DMS 273 treated with DMSO at 0.1 percent for 48 hours (cell line): ENCODE measurements at places on chromosomes 2 and 18.

- DNase-seq: no peak
These were observed 415.3 kb upstream of the ZEB2 start for GRCh38 chr2:144935191-144935590.

DNA sequence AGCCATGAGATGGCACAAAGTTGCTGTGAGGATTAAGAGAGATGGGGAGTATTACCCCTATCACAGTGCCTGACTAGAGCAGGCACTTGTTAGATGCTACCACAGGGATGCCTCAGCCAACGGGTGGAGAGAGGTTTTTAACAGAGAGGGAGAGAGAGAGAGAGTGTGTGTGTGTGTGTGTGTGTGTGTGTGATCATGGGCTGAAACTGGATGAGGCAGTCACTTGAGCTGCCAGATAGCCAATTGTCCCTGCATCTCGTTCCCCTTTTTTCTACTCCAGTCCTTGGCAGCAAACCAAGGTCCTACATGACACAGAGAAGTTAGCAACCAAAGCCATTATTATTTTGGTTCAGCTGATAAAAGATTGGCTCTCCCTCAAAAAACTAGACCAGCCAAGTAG lies 3.0 kb downstream of the CD8A start:
- no peak for DNase-seq

DNA sequence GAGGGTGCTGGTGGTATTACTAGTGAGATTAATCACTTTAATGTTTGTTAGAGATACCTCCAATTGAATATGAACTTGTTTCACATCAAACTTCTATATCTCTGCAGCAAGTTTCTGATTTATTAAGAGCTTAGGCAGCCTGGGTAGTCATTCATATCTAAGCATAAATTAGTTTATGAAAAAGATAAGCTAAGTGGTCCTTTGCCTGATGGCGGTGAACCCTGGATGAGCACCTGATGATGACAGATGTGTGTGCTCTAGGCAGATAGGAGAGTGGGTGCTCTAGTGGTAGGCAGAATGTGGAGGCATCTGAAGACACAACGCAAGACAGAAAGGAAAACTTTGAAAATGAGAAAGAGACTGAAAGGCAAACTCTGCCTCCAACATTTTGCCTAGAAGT lies 5.0 kb downstream of the FKBP7 start:
- no peak for DNase-seq

GRCh38 chr2:181380581-181380980 lies 76.6 kb upstream of the ITGA4 start:
- no peak for DNase-seq

GRCh38 chr18:63061303-63061702 lies 258.3 kb downstream of the BCL2 start:
- DNase-seq: no peak

- no peak for DNase-seq
These were observed 13.4 kb downstream of the IL18RAP start for GRCh38 chr2:102436323-102436722.

- no peak for DNase-seq
These were observed 127.5 kb upstream of the DAPL1 start for GRCh38 chr2:158667586-158667985.

GRCh38 chr2:11738589-11739436 lies 7.6 kb upstream of the LPIN1 start:
- peak; percentile 2 for DNase-seq

- DNase-seq: no peak
These were observed 19.1 kb downstream of the CAPG start for GRCh38 chr2:85390941-85391669.

DNA sequence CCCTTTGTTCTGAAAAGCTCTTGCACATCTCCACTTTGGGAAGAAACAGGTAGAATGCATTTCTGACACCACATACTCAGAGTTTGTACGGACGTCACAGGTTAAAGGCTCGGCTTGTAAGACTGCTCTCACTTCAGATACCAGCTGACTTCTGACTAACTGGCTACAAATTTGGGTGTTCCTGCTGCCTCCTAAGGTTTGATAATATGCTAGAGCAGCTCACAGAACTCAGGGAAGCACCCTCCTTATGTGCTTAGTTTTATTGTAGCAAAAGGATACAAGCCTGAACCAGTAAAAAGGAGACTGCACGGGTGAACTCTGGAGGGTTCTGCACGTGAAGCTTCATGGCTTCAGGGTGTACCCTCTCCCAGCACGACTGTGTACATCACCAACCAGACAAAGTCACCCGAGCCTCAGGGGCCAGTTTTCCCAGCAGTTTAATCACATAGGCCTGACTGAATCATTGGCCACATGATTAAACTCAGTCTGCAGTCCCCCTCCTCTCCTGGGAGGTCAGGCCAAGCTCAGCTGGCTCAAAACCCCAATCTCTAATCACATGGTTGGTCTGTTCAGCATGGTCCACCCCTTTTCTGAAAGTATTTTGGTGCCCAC lies 749.5 kb upstream of the RAB6C start:
- no peak for DNase-seq

- DNase-seq: no peak
These were observed 1.6 kb upstream of the MTA3 start for GRCh38 chr2:42566837-42567321.

- no peak for DNase-seq
These were observed 141.3 kb downstream of the GBX2 start for GRCh38 chr2:236026841-236027240.

DNA sequence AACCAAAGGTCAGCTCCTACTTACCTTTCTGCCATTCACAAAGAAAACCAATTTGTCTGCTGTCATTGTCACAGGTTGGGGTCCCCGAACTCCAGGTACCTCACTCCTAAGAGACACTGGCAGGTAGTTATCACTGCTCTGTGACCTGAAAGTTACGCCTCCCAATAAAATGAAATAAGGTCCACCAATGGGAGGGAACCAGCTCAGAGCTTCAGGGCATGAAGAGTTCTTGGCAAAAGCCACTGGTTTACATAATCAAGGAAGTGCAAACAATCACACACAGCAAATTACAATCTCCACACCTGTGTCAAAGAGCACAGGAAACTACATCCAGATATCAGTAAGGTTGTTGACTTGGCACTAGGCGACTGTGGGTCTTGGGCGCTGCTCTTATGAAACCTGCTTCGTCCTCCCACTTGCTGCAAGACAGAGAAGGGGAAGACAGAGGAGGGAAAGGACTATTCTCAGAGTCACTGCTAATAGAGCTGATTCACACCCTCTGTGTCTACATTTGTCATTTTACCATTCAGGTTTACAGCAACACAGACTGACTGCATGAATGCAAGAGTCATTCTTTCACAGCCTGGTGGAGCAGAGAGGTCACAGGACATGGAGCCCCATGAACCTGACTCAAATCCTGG lies at the start of gene XDH:
Gene XDH, minus strand, starts transcription at position 142 of the 641 bp plus-strand sequence. Its CDS starts 76 bp downstream, at position 66.
- DNase-seq: no peak

DNA sequence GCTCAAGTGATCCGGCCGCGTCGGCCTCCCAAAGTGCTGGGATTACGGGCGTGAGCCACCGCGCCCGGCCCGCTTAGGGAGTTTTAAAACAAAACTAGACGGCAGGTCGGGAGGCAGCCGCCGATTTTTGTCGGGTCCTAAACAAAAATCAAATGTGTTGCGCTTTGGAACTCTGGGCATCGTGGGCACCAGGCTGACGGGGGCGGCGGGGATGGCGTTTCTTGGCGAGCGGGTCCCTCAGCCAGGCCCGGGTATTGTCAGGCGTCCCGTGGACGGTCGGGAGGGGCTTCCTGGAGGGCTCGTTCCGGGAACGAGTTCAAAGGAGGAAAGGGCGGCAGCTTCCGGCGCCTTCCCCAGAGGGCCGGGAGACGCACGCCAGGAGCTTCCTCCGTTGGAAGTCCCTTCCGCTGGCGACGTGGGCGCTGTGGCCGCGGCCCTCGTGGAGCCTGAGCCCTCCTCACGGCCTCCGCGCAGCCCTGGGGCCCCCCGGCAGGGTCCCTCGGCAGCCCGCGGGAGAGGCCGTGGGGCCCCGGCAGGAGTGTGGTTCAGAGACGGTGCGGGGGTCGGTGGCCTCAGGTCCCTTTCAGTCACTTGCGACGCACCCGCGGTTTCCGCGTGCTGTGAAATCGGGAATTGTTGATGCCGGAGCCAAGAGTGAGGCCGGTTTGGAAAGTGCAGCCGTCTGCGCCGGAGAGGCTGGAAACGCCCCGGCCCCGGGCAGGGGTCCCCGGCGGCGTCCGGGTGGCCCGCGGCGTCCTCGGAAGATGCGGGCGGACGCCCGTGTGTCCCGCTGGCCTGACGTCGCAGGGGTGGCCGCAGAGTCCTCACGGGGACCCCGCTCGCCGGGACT lies 59.3 kb downstream of the EMILIN2 start:
- DNase-seq: no peak

- DNase-seq: no peak
These were observed 2.9 kb upstream of the GAL3ST2 start for GRCh38 chr2:241773511-241774418.

DNA sequence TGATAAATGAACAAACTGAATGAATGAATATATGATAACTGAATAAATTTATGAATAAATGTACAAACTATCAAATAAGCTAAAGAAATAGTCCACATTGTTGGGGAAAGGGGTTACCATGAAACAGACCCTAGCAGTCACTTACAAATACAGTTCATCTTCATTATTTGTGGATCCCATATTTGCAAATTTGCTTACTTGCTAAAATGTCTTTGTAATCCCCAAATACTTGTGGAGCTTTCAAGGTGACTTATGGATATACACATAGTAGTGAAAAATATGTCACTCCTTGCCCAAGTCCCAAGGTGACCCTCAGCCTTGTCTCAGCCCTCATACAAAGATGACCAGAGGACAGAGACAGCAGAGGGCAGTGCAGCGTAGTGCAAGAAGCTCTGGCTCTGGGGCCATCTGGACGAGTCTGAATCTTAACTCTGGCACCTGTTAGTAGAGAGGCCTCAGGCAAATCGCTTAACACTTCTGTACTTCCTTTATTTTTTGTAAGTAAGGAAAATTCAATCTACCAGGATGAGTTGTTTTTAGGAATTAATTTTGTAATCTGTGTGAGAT lies 3.1 kb downstream of the PAIP2B start:
- DNase-seq: peak; percentile 57

GRCh38 chr2:196249860-196250259 lies 78.5 kb upstream of the STK17B start:
- DNase-seq: no peak

DNA sequence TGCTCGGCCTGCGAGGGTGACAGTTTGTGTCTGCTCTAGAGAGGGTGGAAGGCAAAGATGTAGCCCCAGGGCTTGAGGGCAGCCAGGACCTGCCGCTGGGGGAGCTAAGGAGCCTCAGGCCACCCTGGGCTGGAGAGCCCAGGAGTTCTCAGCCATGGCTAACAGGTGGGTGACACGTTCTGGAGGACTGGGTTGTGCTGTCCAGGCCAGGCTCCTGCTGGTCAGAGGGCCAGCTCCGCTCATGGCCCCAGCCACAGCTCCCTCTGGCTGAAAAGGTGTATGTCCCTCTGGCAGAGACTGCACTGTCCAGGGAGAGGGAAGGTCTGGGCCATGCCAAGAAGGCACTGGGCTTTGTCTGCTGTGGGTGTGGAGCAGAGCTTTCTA lies 19.2 kb downstream of the TMEM185B start:
- no peak for DNase-seq
